Stimulated activated CD4-positive, alpha-beta T cell treated with anti-CD3 and anti-CD28 coated beads, Interleukin-1b, Interleukin-23, amount 100 ng/mL, for 24 hours (primary cell): ENCODE measurements at places on chromosomes 1 and 21.
A peak's percentile ranks its signal among the peaks of the same experiment; 100 is the strongest.

DNA sequence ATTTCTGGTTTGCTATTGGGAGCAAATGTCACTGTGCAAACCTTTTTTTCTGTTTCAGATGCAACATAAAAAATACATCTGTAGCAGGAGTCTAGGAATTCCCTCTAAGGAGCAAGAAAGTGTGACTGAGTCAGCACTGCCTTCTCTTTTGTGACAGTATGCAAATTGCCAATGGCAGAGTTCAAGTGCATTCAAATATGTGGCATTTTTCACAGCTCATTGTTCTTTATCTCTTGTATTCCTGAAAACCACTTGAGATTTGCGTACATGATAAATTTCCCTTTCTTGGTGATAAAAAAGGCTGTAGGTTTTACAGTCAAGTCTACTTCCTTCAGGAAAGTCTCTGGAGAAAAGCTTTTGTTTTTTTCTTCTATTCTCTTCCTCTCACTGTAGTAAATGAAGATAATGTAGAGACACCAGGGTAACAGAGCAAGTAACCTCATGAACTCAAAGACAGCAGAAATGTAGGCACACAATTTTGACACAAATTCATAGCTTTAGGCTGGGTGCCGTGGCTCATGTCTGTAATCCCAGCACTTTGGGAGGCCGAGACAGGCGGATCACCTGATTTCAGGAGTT is 129.7 kb upstream of the L1TD1 start:
- no peak for DNase-seq

DNA sequence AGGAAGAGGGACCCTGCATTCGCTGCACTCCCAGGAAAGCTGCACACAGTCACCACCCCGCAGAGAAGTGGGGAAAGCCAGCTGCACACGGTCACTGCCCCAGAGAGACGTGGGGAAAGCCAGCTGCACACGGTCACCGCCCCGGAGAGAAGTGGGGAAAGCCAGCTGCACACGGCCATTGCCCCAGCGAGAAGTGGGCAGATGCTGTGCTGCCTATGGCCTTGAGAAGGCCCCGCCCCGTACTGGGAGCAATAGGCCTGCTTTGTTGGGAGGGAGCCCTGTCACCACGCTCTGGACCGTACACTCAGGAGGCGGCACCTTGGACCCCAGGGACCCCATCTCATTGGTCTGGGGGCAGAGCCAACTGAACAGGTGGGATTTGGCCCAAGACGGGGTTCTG is 4.3 kb upstream of the GPR153 start:
- DNase-seq = no peak

DNA sequence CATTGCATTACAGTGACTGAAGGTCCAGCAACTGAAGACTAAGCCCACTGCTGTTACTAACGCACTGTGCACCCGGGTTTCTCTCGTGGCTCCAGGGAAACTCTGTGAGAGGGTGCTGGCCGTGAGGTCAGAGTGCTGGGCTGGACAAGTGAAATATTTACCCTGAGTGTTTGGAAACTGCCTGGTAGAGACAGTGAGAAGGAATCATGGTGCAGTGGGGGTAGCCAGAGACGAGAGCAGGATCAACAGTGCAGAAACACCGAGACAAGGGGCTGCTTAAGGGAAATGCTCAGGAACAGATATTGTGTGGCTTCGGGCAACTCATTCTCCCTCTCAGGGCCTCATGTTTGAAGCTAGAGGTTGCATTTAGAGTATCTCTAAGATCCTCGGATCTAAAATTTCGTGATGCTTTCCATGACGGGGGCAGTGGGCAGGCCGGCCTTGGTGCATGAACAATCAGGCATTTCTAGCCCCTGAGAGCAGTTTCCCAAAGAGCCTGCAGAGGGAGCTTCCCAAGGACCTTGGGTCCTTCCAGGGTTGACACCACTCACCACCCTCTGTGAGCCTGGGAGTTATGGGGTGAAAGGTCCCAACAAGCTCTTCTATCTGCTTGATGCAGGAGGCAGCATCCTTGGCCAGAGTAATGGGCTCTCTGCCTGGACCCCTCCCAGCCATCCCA is 9.7 kb downstream of the CD2 start:
- no peak for DNase-seq

- no peak for DNase-seq
These were observed 144.7 kb downstream of the PRDM16 start for GRCh38 chr1:3213730-3214129.

- DNase-seq = peak; percentile 33
These were observed 774 bp upstream of the DYRK1A start for GRCh38 chr21:37365517-37366481.

DNA sequence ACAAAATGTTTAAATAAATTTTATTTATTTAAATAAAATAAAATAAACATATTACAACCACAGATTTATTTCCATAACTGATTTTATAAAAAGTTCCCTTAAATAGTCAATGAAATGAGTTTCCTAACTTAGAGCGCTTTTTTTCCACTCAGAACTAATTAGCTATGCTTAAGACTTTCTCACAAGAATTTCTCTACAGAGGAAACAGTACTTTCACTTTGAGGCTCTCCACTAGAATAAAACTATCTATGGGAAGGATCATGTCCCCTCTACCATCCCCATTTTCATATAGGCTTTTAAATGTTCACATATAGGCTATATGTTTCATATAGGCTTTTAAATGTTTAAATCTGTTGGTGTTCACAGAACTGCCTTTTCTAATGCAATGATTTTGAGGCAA is 40.0 kb upstream of the DPH5 start:
- no peak for DNase-seq

DNA sequence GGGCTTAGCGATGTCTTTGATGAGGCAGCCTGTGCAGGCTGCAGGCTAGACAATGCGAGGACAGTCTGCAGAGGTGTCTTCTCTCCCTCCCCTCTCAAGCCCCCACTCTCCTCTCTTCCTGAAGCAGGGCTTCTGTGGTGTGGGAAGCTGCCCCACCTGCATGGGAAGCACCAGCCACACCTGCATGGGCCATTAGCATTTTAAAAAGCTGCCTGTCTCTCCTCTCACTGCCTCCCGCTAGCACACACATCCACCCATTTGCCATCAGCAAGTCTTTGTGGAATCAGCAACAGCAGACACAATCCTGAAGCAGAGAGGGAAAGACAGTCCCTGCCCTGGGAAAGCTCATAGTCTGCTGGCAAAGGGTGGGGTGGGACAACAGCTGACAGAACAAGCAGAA is 53.1 kb downstream of the NAV1 start:
- DNase-seq = no peak

DNA sequence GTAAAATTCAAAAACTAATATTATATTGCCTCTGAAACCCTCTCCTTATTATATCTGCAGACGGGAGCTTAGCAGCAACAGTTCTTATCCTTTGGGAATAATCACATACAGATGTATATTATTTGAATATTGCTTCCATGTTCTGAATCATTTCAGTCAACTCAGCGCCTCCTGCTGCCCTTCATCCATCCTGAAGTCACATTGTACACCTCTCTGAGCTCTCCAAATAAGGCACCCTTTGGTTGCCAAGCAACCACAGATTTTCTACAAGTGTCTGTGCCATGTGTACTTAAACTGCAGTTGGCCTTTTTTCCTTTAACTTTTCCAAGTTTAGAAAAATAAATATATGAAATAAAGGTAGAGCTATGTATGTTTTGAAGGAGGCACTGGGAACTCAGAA is 384.3 kb downstream of the LRRIQ3 start:
- no peak for DNase-seq

- DNase-seq = no peak
These were observed 18.2 kb upstream of the GJB5 start for GRCh38 chr1:34736692-34737091.

DNA sequence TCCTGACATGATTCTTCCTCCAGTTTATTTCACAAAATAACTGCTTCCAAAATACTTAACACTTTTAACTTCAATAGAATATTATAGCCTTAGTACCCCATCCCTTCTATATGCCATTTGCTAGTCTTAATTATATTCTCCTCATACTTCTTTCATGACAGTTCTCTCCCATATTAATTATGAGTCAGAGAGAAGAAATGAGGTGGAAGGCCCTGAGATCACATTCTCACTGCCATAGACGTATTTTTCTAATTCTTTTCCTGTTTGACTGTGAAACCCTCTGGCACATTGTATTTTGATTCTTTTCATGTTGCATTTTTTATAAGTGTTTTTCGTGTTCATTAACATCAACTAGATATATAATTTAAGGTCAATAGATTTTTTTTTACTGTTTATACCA is 88.4 kb downstream of the GTF2B start:
- no peak for DNase-seq

DNA sequence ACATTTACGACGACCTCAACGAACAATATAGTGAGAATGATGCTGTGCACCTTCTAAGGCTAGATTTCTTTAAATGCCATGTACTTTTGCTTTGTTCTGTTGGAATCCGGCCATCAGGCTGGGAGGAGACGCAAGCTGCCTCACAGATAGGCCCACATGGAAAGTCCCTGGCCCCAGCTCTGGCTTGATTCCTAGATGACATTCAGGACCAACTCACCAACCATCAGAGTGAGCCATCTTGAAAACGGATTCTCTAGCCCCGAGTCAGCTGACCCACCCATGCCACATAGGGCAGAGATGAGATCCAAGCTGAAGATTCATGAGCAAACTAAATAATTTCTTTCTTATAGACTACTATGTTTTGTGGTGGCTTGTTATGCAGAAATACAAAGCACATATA is 164.4 kb downstream of the ZNF281 start:
- DNase-seq = no peak

- no peak for DNase-seq
These were observed 27.7 kb downstream of the C1QB start for GRCh38 chr1:22680726-22681125.

- no peak for DNase-seq
These were observed 37.2 kb downstream of the KCNK1 start for GRCh38 chr1:233651061-233651460.

GRCh38 chr1:118987468-118988185 is 516 bp downstream of the TBX15 start:
- DNase-seq = no peak

DNA sequence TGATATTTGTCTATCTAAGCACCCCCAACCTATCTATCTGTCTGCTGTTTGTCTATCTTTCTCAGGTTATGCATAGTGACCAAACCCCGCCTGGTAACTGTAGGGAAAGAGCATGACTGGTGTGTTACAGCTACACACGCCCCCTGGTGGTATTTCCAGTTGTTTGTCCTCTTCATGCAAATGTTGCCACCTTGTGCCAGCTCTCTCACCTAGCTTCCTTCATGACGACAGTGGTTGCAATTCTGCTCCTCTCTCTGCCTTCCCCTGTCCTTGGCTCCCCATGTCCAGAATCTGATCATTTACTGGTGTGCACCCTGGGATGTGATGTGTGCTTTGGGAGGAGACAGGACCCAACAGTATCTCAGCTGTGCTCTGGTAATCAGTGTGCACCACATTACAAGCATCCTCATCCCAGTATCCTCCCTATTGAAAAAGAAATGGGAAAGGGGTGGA is 8.1 kb upstream of the INKA2 start:
- DNase-seq = peak; percentile 65

- DNase-seq = no peak
These were observed 48.7 kb upstream of the LRRC7 start for GRCh38 chr1:69519006-69519405.

DNA sequence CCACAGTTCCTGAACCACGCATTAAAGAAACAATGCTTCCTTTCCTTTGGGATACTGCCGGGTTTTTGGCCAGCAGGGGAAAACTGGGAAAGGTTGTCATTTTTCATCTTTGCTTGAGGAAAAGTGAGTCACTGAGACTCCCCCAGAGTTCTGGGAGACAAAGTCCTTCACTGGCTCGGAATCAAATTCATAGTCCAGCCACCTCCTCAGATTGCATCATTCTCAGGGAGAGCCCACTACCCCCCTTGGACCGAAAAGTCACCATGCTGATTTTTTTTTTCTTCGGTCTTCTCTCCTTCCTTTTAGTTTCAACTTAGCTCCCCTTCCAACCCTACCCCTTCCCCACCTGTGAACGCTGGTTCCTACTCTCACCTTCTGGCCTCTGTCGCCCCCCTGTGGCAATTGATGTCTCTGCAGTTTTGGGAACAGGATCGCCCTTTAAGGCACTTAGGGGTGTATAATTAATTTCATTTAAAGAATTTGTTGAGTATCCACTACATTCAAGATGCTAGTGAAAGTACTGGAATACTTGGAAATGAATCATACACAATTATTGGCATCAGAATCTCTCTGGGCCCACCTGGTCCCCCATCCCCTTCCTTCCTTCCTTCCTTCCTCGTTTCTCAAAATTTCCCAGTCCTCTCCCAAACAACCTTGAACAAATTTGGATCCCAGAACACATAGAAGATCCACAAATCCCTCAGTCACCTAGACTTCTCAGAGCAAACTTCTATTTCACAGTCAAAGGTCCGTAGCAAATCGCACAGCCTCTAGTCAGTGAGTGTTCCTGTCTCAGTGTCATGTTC is 6.9 kb downstream of the ACKR1 start:
- DNase-seq = peak; percentile 17

GRCh38 chr1:57826535-57826934 is 402.7 kb upstream of the DAB1 start:
- no peak for DNase-seq

DNA sequence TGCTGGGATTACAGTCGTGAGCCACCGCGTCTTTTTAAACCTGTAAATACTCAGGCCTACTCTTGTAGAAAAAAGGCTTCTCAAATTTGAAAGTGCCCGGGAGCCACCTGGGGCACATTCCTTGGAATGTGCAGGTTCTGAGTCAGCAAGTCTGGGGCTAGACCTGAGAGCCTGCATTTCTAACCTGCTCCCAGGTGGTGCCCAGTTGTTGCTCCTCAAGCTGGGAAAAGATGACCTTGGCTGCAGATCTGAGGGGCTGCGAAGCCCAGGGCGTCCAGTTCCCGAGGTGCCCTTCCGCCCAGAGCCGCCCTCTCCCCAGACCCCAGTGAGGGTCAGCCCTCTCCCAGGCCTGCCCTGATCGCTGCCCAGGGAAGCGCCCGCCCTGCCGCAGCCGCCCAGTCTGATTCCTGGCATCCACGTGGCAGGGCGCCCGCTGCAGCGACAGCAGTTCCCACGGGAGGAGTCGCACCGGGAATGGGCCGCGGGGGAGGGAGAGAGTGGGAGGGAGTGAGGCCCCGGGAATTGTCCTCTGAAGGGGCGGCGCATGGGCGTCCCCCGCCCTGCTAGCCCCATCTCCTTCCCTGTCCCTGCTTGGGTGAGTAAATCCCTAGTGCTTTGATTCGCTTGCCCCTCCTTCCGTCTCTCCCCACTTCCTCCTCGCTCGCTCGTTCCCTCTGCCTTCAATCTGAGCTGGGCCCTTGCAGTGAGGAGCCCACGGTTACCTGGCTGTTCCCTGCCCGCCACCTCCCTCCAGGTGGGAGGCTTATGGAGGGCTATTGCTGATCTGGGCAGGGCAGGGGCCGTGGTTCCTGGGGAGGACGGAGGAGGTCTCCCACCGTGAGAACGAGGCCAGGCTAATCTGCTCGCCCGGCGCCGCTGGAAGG is 18.8 kb upstream of the TENT5B start:
- no peak for DNase-seq
